ENCODE measurements at places on chromosomes 5 and 9.

DNA sequence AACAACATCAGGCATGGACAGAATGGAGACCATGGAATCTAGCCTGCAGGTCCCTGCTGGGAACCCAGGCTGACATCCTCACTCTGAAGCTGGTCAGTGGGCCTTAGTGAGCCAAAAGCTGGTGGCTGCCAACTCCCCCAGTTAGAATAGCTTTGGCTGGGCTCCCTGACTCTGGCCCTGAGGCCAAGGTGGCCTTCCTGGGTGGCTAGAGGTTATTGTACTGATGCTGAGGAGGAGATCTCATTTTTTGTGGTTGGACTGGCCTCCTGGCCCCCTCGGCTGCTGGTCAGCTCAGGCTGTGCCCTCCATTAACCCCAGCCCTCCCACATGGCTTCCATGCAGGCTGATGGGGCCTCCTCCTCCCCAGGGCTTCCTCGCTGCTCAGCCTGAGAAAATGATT lies 101.2 kb upstream of the PANK3 start:
- DNase-seq, result no peak

DNA sequence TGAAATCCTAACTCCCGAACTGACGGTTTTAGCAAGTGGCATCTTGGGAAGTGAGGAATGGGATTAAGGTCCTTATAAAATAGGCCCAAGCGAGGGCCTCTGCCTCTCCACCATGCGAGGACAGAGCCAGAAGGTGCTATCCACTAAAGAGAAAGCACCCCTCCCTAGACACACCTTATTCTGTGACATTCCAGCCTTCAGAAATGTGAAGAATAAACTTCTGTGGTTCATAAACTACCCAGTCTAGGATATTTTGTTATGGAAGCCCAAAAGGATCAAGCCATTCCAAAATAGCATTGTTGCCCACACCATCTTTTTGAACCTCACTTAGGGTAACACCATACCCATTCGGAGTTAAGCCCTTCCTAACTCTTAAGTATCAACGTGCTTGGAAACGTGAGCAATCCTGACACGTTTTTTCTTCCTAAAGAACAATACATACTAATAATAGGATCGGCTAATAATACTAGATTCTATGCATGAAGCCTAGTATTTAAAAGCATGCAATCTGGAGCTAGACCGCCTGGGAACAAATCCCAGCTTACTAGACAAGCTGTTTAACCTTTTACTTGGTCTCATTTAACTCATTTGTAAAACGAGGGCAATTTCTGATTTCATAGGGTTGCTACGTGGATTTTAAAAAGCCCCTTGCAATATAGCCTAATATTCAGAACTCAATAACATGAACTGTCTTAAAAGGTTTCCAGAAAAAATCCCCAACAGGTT lies 1.1 kb upstream of the SMC2 start:
- DNase-seq, result no peak

DNA sequence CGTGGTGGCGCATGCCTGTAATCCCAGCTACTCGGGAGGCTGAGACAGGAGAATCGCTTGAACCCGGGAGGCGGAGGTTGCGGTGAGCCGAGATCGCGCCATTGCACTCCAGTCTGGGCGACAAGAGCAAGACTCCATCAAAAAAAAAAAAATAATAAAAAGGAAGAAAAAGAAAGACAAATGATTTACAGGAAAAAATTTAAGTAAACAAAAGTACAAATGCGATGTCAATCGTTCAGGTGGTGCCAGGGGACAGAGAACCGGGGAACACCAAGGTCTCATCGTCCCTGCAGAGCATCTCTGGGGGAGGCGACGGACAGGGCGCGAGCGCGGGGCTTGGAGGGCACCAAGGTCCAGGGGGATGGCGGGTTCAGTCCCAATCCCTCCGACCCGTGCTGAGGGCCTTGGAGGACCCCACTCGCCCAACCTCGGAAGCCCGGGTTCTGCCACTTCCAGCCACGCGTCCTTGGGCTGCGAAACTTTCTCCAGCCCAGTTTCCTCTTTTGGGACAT lies 607 bp upstream of the HNRNPAB start:
- no peak for DNase-seq

- no peak for DNase-seq
These were observed 342.4 kb upstream of the GRIA1 start for GRCh38 chr5:153147891-153148623.

DNA sequence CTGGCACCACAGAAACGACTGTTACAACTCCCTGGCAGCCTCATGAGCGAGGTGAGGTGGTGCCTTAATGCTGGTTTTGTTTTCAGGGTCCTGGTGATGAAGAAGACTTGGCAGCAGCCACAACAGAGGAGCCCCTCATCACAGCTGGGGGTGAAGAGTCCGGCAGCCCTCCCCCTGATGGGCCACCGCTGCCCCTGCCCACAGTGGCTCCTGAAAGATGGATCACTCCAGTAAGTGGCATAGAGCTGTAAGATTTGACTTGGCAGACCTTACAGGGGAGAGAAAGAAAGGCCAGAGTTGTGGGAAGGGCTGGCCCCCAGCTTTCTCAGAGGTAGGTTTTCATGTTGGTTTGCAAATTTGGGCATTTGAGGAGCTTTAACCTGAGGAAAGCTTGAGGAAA lies 72.2 kb downstream of the COL15A1 start:
- DNase-seq, result no peak

GRCh38 chr9:133423216-133423615 lies 1.0 kb downstream of the ADAMTS13 start:
- no peak for DNase-seq

GRCh38 chr5:56494300-56494731 lies 261.2 kb upstream of the ANKRD55 start:
- DNase-seq, result no peak
